ENCODE measurements at places on chromosomes 6 and 20.
A peak's percentile ranks its signal among the peaks of the same experiment; 100 is the strongest.

DNA sequence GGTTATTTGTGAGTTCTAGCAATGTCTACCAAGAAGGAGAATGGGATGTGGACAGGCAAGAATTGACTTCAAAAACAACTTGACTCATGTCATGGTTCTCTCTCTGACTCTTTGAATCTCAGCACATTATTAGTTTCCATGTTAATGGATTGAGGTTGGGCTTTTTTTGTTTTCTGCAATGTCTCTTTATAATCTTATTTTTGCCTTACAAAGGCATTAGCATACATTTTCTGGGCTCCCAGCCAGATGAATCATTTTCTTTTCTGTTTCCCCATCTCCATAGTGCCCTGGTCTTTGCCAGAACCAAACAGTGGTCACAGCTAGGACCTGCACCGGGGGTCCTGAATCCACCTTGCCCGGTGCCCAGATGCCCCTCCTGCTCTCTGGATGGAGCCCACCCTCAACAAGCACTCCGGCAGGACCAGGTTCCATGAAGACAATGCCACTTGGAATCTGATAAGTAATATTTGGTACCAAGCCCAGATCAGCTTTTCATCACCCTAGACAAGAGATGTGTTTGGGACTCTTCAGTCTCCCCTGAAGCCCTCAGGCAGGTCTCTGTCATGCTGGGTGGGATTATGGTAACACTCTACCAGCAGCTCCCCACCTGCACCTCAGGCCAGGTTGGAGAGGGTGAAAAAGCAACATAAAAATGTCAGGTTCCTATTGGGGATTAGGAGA, 266.7 kb upstream of the SULF2 start:
- no peak for DNase-seq

DNA sequence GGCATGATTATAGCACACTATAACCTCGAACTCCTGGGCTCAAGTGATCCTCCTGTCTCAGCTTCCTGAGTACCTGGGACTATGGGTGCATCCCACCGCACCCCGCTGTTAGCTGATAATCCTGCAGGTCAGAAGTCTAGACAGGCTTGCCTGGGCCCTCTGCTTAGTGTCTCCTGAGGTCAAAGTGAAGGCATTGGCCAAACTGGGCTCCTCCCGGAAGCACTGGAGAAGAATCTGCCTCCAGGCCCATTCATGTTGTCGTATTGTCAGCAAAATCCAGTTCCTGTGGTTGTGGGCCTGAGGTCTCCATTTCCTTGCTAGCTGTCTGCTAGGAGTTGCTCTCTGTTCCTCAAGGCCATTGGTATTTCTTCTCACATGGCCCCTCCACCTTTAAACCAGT, 6.3 kb upstream of the MROH8 start:
- DNase-seq = no peak

DNA sequence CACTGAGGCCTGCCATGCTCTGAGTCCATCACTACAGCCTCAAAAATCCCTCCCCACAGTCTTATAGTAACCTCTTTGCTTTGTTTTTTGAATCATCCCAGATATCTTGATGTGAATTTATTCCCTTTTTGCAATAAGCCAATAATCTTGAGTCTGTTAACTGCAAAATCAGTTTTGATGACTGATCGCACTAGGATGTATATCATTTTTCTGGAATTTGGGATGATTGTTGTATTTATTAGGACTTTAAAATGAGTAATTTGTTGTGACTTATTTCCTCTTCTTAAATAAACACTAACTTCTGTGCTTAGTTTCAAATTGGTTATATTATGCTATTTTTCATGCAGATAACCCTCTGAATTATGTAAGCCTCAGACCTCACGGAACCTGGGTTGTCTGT, 5.6 kb downstream of the CST4 start:
- no peak for DNase-seq

DNA sequence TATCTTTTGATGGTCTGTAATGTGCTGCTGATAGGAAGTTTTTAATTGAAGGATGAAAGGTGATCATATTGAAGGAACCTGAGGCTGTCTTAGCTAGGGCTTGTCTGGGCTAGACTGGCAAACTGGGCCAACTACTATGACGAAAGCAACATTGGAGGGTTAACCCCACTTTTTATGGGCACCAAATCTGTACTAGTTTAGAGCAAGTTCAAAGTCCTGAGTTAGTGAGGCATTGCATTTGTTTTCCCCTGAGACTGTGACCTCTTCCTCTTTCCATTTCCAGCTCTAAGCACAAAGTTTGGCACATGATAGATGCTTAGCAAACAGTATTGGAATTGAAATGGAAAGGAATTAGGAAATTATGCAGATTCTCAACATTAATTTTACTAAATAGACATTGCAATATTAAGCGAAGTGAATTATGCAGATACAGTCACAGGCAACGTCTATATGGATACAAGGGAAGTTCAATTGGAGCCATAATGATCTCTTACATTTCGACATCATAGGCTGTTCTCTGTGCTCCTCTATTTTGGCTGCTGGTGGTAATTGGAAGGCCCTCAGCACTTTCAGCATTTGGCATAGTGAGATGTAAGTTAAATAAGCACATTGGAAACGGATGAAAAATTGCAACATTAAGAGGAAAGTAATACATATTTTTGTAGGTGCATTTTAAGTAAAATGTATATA, 22.2 kb downstream of the CEP57L1 start:
- no peak for DNase-seq

- DNase-seq = no peak
Observed at GRCh38 chr6:150293423-150294173, 75.2 kb upstream of the IYD start.

DNA sequence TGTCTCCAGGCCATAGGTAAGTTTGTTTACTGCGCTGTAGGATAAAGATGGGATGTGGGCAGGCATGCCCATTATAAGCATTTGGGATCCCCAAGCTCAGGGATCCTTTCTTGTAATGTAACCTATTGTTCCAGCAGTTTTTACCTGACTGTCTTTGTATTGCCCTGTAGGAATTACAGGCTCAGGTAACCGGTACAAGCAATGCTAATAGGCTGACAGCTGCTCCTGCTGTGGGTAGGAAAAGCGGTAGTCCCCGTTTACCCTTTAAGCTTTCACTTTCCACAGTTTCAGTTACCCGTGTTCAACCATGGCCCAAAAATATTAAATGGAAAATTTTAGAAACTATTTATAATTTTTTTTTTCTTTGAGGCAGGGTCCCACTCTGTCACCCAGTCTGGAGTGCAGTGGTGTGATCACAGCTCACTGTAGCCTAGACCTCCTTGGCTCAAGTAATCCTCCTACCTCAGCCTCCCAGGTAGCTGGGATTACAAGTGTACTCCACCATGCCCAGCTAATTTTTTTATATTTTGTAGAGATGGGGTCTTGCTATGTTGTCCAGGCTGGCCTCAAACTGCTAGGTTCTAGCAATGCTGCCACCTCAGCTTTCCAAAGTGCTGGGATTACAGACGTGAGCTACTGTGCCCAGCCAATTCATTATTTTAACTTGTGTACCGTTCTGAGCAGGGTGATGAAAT, 108.6 kb downstream of the CDYL start:
- DNase-seq = no peak

DNA sequence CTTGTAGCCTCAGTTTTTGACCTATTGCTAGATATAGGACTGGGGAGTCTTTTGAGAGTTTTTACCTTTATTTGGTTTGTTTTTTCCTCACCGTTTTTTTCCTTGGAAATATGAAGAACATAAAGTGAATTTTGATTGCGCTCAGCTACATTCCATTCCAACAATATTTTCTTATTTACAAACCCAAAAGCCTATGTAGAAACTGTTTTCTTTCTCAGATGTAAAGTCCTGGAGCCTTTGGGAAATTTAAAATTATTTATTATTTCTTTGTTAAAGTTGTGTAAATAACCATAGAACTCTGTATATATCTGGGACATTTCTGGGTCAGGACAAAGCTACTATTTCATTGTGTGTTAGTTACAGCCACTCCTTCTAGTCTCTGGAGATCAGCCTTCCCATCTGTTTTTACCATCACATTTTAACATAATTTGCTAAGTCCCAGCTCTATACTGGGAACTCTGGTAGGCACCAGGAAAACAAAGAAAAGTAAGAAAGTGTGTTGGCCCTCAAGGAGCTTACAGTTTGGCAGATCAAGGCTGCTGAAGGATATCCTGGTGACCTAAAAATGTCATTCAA, 68.8 kb downstream of the JAG1 start:
- DNase-seq = no peak

DNA sequence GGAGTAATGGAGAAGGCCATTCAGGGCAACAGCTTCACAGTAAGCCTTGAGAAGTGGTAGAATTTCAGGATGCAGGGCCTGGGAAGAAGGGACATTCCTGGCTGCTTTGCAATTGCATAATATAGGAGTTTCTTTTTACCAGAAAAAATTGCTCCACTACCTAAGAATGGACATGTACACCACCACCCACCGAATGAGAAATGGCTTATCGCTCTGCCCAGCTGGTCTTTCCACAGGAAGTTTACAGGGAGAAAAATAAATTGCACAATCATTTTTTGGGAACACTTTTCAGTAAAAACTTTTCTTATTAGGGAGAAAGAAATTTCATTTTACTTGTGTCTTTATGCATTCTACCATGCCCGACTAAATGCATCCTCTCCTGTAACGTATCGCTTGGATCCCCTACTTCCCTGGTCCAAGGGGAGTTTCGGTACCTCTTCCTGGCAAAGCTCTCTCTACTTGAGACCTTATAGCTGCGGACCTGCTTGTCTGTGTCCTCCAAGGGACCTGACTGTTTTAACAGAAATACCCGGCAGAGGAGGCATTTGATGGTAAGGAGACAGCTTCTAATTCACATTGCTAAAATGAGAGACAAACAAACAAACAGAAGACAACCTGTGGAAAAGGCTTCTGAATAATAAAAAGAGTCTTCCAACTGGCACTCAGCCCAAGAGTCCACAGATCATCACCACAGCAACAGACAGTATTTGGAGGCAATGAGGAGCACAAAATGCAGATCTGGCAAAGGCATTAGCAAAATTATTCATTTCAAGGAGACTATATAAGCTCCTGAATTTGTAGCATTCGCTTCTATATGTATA, 54.2 kb downstream of the MAP3K5 start:
- no peak for DNase-seq

- no peak for DNase-seq
Observed at GRCh38 chr6:55782275-55782674, 93.1 kb downstream of the BMP5 start.

GRCh38 chr6:15881150-15881549, 218.3 kb upstream of the DTNBP1 start:
- DNase-seq = no peak

GRCh38 chr20:62523473-62524203, 47.8 kb upstream of the GATA5 start:
- DNase-seq = peak; percentile 45

DNA sequence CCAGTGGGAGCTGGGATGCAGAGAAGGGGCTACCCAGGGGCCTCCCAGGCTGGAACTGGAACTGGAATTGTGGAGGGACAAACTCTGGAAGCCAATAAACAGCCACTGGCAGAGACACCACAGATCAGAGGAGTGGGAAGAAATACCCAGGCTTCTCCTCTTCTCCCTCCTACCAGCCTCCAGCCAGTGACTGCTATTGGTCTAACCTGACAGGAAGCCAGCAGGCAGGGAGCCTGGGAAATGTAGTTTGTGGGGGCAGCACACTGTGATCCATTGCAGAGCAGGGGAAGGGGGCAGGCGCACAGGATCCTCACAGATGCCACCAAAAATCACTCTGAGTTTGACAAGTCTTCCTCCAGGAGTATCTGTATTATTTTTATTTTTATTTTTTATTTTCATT, 12.1 kb upstream of the MLN start:
- DNase-seq = no peak

DNA sequence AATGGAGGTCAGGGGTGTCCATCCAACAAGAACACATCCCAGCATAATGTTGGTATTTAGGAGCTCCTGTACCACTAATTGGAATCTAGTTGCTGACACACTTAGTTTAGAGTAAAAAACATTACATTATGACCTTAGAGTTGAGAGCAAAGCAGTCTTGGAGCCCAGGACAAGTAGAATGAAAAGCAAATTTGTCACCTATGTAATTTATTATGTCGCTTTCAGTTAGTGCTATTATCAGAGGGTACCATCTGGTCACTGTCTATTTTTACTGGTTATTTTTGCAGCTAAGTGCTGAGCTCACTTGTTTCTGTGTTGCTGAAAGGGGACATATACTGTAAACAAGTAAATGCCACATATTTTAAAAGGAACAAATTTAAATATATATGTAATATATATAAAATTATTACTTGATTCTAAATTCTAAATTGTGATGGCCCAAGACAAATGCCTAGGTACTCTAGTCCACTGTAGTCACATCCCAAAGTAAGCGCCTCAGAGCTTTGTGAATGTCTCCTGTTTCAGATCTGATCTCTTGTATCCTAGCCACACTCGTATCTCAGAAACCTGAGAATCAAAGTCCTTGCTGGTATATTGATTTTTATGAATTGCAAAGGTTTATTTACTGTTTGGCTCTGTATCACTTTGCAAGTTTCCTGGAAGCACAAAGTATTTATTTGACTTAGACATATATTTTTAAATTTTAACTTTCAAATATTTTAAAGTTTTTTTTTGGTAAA, 148.6 kb upstream of the MAN1A1 start:
- no peak for DNase-seq

- no peak for DNase-seq
Observed at GRCh38 chr6:29933955-29934354, 8.4 kb upstream of the HLA-A start.

DNA sequence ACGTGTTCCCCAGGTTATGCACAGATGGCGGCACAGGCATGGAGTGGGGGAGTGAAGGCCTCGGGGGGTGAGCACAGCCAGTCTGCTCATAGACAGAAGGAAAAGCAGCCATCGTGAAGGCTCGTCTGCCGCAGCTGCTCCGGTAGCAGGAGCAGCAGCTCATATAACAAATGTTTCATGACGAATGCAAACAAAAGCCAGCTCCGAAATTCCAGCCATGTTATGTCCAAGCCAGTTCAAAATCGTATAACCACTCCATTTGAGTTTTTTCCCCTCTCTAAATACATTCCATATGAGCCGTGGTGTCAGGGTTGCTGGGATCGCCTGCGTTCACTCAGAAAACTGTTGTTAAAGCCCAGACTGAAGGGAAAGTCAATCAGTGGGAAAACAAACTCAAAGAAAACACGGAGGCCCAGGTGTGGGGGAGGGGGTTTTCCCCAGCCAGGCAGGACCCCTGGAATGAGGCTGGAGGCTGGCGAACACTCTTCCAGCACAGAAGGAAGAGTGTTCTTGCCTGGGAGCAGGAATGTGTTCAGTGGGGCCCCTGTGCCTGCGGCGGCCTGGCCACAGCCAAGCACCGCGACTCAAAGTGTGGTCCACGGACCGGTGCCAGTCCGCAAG, 280.4 kb upstream of the TAB2 start:
- no peak for DNase-seq

DNA sequence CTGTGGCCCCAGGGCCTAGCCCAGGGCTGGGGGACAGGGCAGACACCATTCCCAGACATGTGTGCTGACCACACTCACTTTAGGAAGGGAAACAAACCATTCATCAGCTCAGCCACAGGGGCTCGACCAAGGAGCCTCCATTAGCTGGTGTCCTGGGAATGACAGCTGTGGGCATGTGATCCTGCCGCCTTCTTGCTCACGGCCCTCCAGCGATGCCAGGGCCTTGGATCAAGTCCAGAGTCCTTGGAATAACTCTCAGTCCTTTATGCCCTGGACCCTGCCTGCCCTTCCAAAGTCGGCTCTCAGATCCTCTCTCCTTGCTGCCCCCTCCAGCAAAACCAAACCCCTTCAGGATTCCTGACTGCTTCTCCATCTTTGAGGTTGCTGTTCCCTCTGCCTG, 165.0 kb upstream of the RNF24 start:
- DNase-seq = no peak

All from stimulated activated CD8-positive, alpha-beta memory T cell treated with anti-CD3 and anti-CD28 coated beads, Interleukin-4, amount 100 ng/mL, for 1 hour (primary cell).